B cell (primary cell): ENCODE measurements at places on chromosomes 1 and 21. TPM values are rescaled to one million over a fixed set of nuclear protein-coding genes. Genes with fewer than 3 reads are reported as not detected.

The TTF2 gene
- total RNA-seq, result 28.9 and 29.1 TPM in 2 replicates

The LCK gene
- total RNA-seq, result 20.1 and 22.3 TPM in 2 replicates

The TRABD2B gene
- not detected in 2 replicates for total RNA-seq

The TMEM269 gene
- total RNA-seq, result 0.46 and 0.47 TPM in 2 replicates

DNA sequence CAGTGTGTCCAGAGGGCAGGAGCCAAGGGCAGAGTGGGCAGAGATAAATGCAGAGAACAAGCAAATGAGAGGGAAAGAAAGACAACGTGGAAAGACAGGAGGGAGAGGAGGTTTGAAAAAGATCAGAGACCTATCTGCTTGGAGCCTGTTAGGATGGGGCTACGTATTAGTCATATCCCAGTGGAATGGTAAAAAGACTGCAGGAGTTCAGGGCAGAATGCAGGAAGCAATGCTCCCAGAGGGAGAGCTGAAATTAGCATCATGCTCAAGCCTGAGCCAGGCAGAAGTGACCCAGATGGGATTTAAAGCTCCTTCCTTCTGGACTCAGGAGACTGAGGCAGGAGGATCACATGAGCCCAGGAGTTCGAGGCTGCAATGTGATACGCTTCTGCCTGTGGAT, 261.3 kb upstream of the CHRM3 start:
- H3K4me3 ChIP-seq, result no peak overlapping the region
- H3K27ac ChIP-seq, result no peak overlapping the region
- H3K27me3 ChIP-seq, result no peaks in the 10 kb centered on the region
- H3K4me1 ChIP-seq, result no peaks in the 10 kb centered on the region
- no peaks in the 10 kb centered on the region for H3K36me3 ChIP-seq
- no peak for DNase-seq

DNA sequence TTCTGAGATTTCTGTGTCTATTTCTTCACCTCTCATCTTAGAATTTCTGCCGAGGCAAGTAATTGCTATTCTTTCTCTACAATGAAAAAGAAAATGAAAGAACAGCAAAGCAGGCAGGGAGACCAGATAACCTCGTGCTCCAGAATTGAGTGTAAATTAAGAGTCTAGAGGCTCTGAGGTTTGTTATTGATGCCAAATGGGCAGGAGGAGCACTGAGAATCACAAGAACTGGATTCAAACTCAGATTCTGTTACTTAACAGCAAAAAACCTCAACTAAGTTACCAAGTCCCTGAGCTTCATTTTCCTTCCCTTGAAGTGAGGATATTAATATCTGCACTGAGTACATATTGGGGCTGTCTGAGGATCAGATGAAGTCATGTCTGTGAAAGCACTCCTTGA, 5.5 kb upstream of the DDR2 start:
- no peaks in the 10 kb centered on the region for H3K4me1 ChIP-seq
- no peaks in the 10 kb centered on the region for H3K36me3 ChIP-seq
- DNase-seq, result no peak

DNA sequence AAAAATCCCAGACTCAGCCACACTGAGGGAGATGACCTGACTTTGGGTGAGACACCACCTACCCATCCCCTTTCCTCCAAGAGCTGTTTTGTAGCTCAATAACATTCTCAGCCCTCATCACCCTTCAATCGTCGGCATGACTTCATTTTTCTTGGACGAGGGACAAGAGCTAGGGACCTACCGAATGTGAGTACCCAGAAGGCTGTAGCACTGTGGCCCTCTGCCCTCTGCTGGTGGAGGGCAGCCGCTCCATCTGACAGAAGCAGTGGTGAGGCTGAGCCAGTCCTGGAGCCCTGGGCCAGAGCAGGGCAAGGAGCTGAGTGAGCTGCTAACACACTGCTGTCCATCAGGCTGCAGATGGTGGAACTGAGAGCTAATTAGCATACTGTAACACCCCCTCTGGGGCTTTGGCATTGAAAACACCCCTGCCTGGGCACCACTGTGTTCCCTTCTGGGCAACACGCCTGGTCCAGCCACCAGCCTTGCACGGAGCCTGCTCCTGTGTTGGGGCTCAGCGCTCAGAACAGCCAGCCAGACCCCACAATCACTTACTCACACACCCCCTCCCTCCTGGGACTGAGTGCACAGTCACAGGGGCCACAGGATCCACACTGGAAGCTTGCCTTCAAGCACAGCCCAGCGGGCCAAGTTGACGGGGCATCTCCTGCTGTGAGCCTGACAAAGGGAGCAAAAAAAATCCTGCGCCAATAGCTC, 18.3 kb upstream of the ALPL start:
- peaks cover 11% of the 10 kb centered on the region for H3K4me1 ChIP-seq
- peak; percentile 19 for DNase-seq
- H3K4me3 ChIP-seq, result no peak overlapping the region
- H3K36me3 ChIP-seq, result no peaks in the 10 kb centered on the region
- H3K27me3 ChIP-seq, result no peaks in the 10 kb centered on the region

GRCh38 chr1:12202577-12202976, 27.3 kb upstream of the VPS13D start:
- H3K36me3 ChIP-seq, result no peaks in the 10 kb centered on the region
- peak overlapping the region; percentile 32 for H3K27ac ChIP-seq
- peaks cover 7% of the 10 kb centered on the region for H3K4me1 ChIP-seq
- no peaks in the 10 kb centered on the region for H3K27me3 ChIP-seq
- DNase-seq, result no peak

DNA sequence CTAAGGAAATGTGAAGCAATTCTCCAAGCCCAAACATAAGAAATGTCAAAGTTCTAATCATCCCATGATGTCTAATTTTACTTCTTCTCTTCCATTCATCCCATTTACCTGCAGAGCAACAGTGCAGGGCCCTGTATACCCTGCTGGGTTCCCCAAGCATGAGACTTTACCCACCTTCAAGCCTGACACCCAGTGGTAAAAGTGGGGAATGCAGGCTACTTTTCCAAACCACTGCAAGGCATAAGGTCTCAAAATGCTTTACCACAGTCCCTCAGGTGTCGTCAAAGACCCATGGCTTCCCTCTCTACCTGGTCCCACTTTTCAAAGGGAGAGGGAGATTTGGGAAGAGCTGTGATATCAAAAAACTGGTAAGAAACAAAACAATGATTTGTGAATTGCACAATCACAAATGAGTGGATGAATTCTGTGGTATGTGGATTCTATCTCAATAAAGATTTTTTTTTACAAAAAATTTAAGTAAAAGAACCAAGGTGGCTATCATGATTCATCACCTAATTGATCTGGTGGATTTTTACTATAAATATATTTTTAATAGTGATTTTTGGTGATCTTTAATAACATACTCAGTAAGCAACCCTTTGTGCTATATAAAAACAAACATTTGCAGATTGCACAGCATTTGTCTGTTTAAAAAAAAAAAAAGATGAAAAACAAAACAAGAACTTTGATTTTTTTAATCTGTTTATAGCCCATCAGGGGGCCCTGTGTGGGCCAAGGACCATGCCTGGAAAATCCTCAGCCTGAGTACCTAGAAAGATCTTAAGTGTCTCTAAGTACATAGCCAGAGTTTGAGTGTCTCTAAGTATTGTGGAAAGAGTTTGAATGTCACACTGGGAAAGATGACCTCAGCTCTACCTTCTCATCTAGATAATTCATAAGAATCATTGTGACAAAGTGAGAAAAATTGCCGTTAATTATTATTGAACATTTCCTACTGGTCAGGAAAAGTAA, 73.1 kb upstream of the GJB5 start:
- DNase-seq, result peak; percentile 25
- no peak overlapping the region for H3K27ac ChIP-seq
- H3K4me3 ChIP-seq, result no peak overlapping the region
- no peaks in the 10 kb centered on the region for H3K27me3 ChIP-seq

GRCh38 chr1:3529099-3529729, 74.7 kb downstream of the ARHGEF16 start:
- no peak overlapping the region for H3K27ac ChIP-seq
- H3K4me1 ChIP-seq, result peaks cover 9% of the 10 kb centered on the region
- no peak for DNase-seq
- no peaks in the 10 kb centered on the region for H3K36me3 ChIP-seq
- no peak overlapping the region for H3K4me3 ChIP-seq
- H3K27me3 ChIP-seq, result no peaks in the 10 kb centered on the region

- H3K36me3 ChIP-seq, result no peaks in the 10 kb centered on the region
- no peak overlapping the region for H3K27ac ChIP-seq
- no peak overlapping the region for H3K4me3 ChIP-seq
Measured at GRCh38 chr1:224565186-224565585, 50.9 kb upstream of the CNIH3 start.

DNA sequence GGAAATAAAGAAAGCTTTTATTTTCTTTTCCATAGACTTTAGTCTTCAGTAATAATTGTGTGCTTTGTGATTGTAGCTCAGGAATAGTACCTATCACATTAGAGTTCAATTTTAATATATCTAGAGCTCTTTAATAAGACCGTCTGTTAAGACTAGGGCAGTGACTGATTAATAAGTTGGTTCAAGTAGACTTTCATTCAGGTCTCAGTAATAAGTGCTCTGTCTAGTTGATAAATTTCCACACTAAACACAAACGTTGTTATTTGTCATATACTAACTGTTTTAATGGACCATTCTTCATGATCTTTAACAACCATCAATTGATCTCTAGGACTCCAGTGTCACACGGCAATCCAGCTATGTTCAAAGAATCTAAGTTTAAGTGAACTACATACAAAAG, 474.5 kb upstream of the ADGRL2 start:
- H3K27me3 ChIP-seq, result no peaks in the 10 kb centered on the region
- H3K4me1 ChIP-seq, result no peaks in the 10 kb centered on the region
- H3K4me3 ChIP-seq, result no peak overlapping the region
- H3K27ac ChIP-seq, result no peak overlapping the region
- DNase-seq, result no peak
- H3K36me3 ChIP-seq, result no peaks in the 10 kb centered on the region

- H3K27ac ChIP-seq, result no peak overlapping the region
- H3K36me3 ChIP-seq, result no peaks in the 10 kb centered on the region
- H3K4me3 ChIP-seq, result no peak overlapping the region
- no peaks in the 10 kb centered on the region for H3K4me1 ChIP-seq
- H3K27me3 ChIP-seq, result no peaks in the 10 kb centered on the region
Measured at GRCh38 chr1:203402629-203403337, 51.9 kb upstream of the FMOD start.

GRCh38 chr21:25700741-25701140, 34.0 kb downstream of the ATP5PF start:
- no peak for DNase-seq
- no peak overlapping the region for H3K4me3 ChIP-seq
- no peaks in the 10 kb centered on the region for H3K27me3 ChIP-seq
- no peaks in the 10 kb centered on the region for H3K4me1 ChIP-seq

- no peak overlapping the region for H3K4me3 ChIP-seq
- no peaks in the 10 kb centered on the region for H3K36me3 ChIP-seq
- H3K27me3 ChIP-seq, result no peaks in the 10 kb centered on the region
- DNase-seq, result no peak
Measured at GRCh38 chr1:14339288-14339687, 259.2 kb upstream of the KAZN start.

GRCh38 chr1:87781554-87781953, 452.9 kb downstream of the LMO4 start:
- DNase-seq, result no peak
- H3K27ac ChIP-seq, result no peak overlapping the region
- H3K36me3 ChIP-seq, result no peaks in the 10 kb centered on the region
- H3K27me3 ChIP-seq, result no peaks in the 10 kb centered on the region
- H3K4me1 ChIP-seq, result no peaks in the 10 kb centered on the region

- no peak overlapping the region for H3K4me3 ChIP-seq
- no peaks in the 10 kb centered on the region for H3K36me3 ChIP-seq
- H3K27me3 ChIP-seq, result no peaks in the 10 kb centered on the region
- no peak overlapping the region for H3K27ac ChIP-seq
- H3K4me1 ChIP-seq, result no peaks in the 10 kb centered on the region
Measured at GRCh38 chr1:168422203-168422847, 121.5 kb downstream of the XCL2 start.
